ENCODE measurements at places on chromosomes 13 and 19.

- ATAC-seq = no peak
Measured at GRCh38 chr13:94143624-94144350, 335.7 kb downstream of the DCT start.

DNA sequence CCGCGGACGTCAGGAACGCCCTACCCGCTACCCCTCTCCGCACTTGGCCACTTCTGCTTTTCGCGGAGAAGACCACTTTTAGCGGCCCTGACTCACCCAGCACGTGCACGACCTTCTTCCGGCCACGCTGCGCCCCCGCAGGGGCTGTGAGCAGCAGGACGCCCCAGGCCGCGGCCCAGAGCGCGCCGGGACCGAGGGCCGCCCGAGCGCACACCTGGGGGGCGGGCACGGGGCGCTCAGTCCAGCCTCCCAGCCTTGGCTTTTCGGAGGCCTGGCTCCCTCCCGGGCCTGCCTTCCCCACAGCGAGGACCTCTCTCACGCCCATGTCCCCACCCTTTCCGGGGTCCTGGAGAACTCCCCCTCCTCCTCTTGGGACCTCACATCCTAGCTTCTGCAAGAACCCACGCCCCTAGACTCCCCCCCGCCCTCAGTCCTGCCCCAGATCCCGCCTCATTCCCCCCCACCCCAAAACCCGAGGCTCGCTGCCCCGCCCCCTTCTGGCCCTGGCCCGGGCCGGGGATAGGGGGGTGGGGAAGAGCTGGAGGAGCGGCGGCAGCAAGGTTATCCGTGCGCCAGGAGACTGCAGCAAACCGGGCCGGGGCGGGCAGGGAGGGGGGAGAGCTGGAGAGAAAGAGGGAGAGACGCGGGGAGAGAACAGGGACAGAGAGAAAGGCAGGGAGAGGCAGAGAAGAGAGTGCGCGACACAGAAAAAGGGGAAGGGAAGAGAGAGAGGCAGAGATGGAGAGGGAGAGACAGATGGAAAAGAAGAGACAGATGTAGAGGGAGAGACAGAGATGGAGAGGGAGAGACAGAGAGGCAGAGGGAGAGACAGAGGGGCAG is 11.5 kb downstream of the TM6SF2 start:
- ATAC-seq = no peak

DNA sequence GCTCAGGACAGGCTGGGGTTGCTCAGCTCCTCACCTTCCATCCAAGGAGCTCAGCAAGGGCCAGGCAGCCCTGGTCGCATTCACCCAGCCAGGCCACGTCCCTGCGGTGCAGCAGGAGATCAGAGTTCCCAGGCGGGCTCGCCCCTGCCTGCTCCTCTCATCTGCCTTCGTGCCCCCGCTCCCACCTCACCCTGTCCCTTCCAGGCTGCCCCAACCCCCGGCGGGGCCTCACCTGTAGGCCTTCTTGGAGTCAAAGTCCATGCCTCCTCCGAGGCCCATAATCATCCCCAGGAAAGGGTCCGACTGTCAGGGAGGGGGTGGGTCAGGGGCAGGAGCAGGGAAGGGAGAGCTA is 1.3 kb upstream of the RINL start:
- ATAC-seq = no peak

DNA sequence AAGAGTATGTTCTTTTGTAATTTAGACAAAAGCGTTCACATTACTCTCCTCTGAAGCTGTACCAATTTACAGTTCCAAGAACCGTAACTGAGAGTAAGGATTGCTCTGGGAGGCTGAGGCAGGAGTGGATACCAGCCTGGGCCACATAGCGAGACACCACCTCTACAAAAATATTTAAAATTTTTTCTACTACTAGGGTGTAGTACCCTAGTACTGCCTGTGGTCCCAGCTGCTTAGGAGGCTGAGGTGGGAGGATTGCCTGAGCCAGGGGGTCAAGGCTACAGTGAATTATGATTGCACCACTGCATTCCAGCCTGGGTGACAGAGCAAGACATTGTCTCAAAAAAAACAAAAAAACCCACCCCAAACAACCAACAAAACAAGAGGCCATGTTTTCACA is 12.1 kb upstream of the CYP2A6 start:
- ATAC-seq = no peak

DNA sequence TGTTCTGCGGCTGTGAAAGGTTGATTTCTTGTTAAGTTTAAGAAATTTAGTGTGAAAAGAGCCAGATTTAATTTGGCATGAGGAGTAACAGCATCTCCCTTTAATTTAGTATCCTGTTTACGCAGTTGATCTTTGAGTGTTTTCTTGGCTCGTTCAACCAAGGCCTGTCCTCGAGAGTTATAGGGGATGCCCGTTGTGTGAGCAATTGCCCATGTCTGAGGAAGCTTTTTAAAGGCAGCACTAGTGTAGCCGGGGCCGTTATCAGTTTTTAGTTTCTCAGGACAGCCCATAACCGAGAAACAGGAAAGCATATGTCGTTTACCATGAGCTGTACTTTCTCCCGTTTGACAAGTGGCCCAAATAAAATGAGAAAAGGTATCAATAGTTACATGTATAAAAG is 47.5 kb upstream of the ZNF43 start:
- no peak for ATAC-seq

DNA sequence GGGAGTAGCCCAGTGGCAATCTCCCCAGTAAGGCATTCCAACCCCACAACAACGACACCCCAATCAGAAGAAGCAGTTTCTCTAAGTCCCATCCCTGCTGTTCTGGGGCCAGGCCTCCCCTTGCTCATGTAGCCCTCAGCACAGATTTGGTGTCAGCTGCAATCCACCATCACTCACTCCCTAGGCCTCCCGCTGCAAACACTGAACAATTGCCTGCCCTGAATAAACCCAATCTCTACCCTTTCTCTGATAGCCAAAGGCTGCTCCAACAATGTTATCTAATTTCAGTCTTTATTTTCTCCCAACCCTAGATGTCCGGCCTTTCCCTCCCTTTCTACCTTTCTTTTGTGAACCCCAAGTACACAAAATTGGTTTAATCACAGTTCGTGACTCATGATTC is 5.6 kb upstream of the SOX21 start:
- no peak for ATAC-seq

- no peak for ATAC-seq
Measured at GRCh38 chr13:23965346-23965745, 68.0 kb upstream of the C1QTNF9B start.

GRCh38 chr19:45528744-45529419 is 21.6 kb downstream of the VASP start:
- ATAC-seq = peak; percentile 33

- no peak for ATAC-seq
Measured at GRCh38 chr13:30020726-30021312, 170.4 kb upstream of the UBL3 start.

DNA sequence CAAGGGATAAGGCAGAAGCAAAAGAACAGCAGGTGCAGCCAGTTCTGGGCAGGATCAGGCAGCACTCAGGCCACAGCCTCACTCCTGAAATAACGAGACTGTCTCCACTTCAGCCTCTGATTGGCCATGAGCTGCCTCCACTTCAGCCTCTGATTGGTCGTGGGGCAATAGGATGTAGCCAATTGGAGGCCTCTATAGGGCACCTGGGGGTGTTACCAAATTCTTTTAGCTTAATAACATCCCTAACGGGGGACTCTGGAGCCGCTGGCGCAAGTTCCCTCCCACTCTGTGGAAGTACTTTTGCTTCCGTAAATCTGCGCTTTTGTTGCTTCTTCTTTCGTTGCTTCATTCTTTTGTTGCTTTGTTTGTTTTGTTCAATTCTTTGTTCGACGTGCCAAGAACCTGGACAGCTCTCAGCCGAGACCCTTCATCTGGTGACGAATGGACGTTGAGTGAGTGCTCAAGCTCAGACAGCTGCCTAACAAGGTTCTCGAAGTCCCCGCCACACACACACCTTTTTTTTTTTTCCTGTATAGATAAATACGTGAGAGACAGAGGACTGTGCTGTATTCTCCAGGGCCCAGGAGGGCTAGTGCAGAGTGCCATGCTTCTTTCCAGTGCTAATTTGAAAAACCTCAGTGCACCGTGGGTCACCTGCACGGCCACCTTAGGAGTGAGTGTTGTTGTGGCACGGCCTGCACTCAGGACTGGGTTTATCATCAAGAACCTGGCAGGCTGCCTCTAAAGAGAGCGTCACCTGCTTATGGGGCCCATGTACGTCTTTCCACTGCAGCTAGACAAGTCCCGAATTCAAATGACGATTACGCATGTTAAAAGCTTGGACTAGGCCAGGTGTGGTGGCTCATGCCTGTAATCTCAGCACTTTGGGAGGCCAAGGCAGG is 32.0 kb upstream of the TUBGCP3 start:
- peak; percentile 76 for ATAC-seq

GRCh38 chr13:31330236-31330635 is 130.5 kb downstream of the B3GLCT start:
- ATAC-seq = no peak

DNA sequence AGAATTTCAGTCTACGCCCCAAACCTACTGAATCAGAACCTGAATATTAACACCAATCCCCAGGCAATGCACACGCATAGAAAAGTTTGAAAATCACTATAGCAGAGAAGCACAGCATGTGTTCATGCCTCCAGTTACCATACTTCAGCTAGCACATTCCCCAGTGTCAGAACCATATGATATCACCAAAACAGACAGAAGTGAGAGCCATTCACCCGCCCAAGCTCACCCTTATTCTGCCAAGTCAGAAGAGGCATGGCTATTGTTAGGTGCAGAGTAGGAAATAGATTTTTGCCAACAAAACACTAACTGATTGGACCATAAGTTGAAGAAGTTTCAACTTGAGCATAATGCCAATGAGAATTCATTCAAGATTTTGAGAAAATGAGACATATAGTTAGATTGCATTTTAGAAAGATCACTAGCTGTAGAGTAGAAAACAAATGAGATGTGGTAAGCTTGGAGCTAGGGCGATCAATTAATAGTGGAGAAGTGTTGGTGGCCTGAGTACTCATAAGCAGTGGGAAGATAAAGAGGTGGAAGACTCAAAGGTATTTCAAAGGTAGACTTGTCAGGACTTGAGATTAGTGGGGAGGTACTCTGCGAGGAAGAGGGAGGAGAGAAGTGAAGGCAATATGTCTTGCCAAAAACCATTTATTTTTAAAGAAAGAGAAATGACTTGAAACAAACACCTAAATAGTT is 492.4 kb downstream of the SUCLA2 start:
- no peak for ATAC-seq
